AG10803 (cell line): ENCODE measurements at places on chromosomes 7 and 10.

DNA sequence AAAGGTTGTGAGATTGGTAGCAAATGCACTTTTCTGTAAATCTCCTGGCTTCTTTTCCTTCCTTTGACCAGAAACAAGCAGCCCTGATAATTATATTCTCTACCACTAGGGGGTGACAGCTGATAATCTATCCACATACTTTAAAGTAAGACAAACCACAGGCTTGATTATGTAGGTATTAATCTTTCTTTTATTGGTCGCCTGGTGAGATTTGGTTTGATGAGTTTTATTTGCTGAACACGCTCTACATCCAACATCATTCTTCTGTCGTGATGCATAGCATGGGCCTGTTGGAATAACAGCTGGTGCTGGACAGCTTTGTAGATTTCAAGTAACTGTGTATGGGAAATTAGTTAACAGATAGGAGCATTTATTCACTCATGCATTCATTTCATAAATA, 63.5 kb downstream of the ZNF365 start:
- peak; percentile 92 for DNase-seq

DNA sequence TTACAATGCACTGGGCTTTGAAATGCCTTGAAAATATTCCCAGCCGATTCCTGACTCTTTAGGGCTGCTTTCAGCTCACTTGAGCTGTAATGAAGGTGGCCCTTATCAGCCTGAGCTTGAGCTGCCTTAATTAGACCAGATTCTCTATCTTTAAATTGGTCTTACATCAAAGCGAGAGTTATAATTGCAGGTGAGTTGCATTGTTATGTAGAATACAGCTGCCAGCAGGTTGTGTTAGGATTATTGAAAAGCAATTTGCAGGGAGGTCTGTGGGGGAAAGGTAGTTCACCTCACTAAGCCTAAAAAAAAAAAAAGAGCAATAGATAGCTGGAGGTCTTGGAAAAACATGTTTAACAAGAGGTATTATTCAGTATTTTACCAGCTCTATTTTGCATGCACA, 142.2 kb upstream of the HABP2 start:
- no peak for DNase-seq

DNA sequence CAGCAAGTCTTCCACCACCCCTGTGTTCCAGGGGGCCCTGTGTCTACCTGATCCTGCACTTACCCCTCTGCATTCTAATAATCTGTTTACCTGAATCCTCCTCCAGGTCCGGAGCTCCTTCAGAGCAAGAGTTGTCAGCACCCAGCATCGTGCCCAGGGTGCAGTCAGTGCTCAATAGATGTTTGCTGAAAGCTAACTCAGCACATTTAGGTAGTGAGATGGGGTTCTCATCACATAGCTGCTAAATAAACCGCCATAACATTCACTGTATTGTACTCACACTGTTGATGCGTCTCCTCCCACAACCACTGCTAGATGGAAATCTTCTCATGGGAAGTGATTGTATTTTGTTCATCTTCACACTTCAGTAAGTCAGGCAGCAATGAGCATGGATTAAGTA, 376.5 kb upstream of the C7orf33 start:
- DNase-seq: no peak

DNA sequence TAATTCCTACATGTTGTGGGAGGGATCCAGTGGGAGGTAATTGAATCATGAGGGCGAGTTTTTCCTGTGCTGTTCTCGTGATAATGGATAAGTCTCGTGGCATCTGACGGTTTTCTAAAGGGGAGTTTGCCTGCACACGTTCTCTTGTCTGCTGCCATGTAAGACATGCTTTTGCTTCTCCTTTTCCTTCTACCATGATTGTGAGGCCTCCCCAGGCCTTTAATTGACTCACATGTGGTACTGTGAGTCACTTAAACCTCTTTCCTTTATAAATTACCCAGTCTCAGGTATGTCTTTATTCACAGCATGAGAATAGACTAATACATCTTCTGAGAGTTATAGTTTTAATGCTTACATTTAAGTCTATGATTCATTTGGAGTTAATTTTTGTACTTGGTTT, 22.6 kb upstream of the CPN1 start:
- DNase-seq: no peak

DNA sequence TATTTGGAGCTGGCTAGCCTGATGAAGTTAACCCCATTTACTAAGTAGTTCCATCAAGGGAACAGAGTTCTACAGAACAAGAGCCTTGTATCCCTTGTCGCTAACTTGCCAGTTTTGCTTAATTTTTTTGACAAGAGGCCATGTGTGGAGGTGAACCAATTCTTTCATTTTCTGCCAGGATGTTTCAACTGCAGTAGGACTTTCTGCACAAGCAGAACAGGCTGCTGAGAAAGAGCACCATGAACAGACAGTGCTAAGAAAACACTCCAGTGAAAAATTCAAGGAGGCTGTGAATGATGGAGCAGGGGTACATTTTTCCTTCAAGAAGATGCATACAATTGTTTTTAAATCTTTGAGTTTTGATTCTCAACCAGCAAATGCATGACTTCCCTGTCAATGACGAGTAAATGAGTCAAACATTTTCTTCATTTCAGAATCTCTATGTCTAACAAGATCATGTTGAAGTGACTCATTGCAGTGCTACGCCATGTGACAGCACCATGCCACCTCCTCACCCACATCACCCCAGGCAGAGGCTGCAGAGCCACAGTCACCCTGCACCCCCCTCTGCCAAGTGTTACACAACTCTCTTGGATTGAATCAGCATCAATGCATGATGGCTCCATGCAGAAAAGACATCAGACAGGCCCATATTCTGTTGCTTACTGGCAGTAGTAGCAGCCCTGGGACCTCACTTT, 193.1 kb downstream of the COBL start:
- DNase-seq: peak; percentile 92

- no peak for DNase-seq
Measured at GRCh38 chr7:47807756-47808155, 140.5 kb downstream of the PKD1L1 start.

DNA sequence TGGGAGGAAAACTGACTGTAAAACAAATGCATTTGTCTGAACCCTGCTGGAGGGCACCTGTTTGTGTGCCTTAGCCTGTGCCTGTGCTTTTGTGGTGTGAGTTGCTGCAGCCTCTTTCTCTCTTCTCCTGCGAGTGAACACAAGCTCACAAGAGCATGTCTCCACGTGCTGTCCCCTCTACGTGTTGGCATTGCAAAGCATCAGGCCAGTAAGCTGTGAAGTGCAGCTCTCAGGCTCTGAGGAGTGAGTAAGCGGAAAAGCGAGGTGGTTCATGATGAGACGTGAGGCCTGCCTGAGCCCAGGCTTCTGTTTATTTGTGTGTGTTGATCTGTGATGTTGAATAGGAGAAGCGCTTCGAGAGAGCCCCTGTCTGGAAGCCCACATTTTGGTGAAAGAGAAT, 85.6 kb upstream of the PDCD4 start:
- DNase-seq: no peak

GRCh38 chr10:119588071-119588470, 8.7 kb downstream of the TIAL1 start:
- DNase-seq: no peak

DNA sequence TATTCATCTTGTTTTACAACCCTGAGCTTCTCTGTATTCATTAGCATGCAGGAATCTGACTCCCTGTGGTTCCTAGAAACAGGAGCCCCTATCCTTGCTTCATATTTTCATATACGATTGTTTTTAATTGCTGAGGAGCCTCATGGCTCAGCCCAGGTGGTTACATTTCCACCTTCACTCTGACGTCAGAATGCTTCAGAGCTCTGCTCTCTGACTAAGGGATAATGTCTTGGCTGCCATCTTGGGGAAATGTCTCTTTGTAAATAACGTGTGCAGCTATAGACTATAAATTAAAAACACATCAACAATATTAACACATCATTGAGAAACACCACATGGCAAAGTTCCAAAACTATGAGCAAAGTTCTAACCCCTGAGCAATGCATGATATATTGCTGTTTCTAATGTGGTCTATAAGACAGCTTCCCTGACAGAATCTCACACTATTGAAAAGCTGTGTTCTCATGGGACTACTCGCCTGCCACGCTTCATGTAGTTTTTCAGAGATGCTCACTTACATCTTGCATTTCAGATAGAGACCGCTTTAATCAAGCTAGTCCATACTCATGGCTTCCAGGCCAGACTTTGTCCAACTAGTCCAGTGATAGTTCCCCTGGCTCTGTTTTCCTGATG, 227.0 kb downstream of the SORCS3 start:
- no peak for DNase-seq

DNA sequence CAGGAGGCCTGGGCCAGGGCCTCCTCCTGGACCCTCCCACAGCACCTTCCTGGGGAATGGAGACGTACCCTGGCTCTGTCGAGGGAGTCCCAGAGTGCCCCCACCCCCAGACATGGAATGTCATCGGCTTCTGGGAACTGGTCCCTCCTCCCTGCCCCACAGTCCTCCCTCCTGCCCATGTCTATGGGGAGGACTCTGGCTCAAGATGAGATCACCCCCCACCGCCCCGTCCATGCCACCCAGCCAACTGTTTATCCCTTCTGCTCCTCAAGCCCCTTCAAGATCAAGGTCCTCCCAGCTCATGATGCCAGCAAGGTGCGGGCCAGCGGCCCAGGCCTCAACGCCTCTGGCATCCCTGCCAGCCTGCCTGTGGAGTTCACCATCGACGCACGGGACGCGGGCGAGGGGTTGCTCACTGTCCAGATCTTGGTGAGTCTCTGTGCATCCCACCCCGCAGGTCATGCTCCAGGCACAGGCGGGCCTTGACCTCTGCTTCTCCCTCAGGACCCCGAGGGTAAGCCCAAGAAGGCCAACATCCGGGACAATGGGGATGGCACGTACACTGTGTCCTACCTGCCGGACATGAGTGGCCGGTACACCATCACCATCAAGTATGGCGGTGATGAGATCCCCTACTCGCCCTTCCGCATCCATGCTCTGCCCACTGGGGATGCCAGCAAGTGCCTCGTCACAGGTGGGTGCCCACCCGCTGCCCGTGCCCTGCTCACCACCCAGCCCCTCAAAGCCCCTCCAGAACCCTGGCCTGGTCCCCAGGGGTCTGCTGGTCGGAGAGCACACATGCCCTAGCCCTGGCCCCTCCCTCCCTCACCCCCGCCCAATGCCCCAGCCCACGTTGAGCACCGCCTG, 14.1 kb upstream of the ATP6V1F start:
- DNase-seq: no peak

DNA sequence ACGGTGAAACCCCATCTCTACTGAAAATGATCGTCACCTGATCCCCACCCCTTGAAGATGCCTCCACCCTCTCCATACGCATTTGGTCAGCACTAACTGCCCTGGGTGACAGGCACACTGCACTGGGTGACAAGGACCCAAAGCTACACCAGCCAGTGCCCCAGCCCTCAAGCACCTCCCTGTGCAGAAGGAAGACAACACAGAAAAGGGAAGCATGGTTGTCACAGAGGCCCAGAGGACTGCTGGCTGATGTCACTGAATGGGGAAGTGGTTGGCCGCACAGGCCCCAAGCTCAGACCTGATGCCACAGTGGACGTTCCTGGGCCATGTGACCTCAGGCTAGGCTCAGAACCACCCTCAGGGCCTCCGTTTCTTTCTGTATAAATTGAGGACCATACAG, 4.2 kb upstream of the PILRA start:
- DNase-seq: no peak

GRCh38 chr10:112151524-112152039, 32.0 kb downstream of the GPAM start:
- DNase-seq: no peak

GRCh38 chr10:48595539-48595932, 9.3 kb downstream of the ARHGAP22 start:
- no peak for DNase-seq

GRCh38 chr10:11934262-11934661, 108.3 kb downstream of the UPF2 start:
- DNase-seq: no peak

GRCh38 chr7:123715799-123716198, 33.0 kb downstream of the WASL start:
- no peak for DNase-seq
